Tibial artery (tissue), 4 donors: ENCODE measurements at places on chromosomes 5 and 9.

DNA sequence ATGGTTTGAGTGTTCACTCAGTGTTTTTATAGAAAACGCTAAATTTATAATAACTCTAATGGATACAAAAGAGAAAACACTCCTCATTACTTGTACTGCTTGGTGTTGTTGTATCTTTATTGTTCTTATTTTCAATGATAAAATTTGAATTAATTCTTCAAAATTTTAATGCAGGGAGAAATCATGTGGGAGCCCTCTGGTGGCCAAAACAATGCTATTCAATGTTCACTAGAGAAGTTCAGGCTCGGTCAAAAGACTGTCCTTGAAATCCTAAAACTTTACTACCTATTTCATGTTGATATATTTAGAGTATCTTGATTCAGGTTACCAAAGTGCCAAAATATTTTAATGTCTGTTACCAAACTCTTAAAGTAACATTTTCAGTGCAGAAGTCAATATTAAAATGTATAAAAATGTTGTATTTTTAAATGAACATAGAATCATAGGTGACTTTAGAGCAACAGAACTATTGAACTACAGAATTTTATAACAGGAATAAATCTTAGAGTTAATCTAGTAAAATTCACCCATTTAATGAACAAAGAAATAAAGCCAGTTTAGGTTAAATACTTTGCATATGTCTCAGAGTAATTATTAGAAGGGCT is 1259.8 kb downstream of the PTPRD start:
- DNase-seq: no peak

DNA sequence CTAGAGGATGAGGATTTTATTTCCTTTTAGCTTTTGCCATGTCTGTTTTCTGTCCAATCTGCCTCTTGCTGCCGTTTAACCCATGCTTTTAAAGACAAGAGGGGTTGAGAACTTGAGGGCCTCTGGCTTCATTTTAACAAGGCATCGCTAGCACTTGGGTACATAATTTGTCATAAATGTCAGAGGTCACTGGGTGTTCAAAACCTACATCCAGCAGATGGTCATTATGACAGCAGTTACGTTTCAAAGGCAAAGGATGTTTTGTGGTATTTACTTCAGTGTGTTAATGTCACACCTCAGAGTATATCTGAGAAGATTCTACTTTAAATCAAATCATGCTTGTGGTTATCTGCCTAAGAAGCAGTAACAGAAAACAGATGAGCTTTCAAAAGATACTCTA is 918.3 kb downstream of the NR2F1-AS1 start:
- DNase-seq: no peak

- DNase-seq: no peak
Measured at GRCh38 chr5:17951392-17952169, 317.3 kb downstream of the TAF11L14 start.

- DNase-seq: no peak
Measured at GRCh38 chr9:108953983-108954574, 19.9 kb downstream of the ABITRAM start.

GRCh38 chr5:23740029-23740428 is 232.6 kb downstream of the PRDM9 start:
- peak; percentile 31 for DNase-seq

DNA sequence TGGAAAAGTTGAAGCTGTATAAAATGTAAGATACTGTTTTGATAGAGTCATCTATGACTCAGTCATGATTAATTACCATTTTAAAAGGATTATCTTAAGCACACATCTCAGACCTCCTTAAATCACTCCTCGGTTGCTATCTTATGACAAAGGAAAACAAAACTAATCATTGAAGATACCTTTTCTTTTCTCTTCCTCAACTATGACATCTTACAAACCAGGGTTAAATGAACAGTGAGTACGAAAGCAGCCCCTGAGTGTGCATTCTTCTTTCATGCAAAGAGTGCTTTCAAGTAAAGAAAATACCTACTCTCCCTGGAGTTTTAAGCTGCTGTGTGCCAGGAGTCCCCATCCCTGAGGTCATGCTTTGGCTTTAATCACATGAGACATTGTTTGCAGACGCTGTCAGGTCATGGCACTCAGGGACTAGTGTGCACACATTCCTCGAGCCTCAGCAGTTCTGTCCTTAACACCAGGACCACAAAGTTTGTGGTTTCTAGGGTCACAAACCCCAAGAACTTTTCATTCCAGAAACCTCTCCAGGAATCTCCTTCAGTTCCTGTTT is 86.7 kb upstream of the ICE1 start:
- DNase-seq: no peak

- no peak for DNase-seq
Measured at GRCh38 chr5:137281201-137281600, 217.9 kb downstream of the SPOCK1 start.

- DNase-seq: no peak
Measured at GRCh38 chr5:112960315-112960714, 16.3 kb upstream of the DCP2 start.

DNA sequence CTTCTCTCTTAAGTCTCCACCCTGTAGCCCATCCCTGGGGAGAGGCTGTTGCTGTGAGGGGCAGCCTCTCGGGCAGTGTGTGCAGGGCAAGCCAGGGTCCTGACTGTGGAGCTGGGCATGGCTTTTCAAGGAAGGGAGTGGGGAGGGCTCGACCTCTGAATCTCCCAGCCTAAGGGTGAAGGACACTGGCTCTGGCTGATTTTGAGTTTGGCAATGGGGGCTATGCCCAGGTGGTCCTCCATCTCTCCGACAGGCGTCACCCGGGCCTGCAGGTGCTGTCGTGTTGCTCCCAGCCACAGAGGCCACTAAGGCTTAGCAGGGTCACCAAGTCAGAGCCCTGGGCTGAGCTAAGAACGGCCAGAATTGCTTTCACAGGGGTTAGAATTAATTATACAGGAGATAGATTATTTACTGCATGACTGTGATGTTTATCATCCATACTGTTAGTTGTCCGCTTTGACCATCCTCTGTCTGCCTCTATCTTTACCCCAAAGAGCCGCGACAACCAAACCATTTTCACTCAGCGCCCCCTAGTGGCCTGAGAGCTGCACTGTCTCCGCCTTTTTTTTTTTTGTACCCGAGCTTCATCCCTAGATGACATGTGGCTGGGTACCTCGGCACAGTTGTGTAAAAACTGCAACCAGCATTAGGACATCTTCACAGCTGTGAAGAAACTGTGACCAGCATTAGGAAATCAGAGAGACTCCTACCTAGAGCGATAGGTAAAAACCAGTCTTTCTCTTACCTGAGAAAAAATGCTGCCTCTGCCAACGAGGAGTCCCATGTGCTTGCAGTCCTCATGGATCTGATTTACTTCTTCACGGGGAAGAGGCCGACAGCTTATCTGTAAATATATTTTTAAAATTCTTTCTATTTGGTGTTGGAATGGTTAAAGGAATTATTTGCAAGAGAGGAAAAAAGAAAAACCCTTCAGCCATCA is 44.5 kb downstream of the AGXT2 start:
- DNase-seq: peak; percentile 24

GRCh38 chr5:136511046-136511445 is 145.7 kb upstream of the TRPC7 start:
- DNase-seq: no peak

DNA sequence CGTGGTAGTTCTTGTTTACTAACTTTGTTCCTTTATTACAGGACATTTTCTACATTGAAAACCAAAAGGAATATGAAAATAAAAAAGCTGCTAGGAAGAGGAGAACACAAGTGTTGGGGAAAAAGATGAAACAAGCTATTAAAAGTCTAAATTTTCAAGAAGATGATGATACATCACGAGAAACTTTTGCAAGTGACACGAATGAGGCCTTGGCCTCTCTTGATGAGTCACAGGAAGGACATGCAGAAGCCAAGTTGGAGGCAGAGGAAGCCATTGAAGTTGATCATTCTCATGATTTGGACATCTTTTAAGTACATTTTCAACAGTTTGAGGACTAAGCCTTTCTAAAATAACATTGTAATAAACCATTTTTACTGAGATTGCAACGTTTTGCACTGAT is 23.8 kb downstream of the PHAX start:
- DNase-seq: peak; percentile 35

DNA sequence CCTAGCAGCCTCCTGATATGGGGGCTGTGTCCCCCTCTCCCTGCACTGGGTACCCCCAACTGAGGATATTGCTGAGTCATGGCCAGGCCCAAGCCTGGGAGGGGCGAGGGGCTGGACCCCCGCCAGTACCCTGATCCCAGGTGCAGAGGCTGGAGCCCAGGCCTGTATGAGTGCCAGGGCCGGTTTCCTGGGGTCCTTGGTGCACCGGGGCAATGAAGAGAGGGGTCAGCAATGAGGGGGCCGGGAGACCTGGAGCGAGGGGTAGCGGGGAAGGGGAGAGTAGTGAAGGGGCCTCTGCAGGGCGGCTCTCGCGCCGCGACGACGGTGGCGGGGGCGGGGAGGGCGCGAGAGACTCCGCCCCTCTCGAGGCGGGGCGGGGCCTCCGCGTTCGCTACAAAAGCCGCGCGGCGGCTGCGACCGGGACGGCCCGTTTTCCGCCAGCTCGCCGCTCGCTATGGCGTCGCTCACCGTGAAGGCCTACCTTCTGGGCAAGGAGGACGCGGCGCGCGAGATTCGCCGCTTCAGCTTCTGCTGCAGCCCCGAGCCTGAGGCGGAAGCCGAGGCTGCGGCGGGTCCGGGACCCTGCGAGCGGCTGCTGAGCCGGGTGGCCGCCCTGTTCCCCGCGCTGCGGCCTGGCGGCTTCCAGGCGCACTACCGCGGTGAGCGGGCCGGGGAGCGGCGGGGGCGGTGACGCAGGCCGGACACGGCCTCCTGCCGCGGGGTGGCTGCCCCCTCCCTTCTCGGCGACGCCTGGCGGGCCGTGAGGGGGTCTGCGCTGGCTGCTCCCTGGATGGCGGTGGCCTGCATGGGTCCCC is at the start of gene SQSTM1:
Gene SQSTM1 (plus strand): TSS at position 423 of the 815 bp plus-strand sequence. CDS start 32 bp downstream, at position 455.
- peak; percentile 66 for DNase-seq

GRCh38 chr5:180596115-180596667 is 4.9 kb upstream of the SCGB3A1 start:
- DNase-seq: peak; percentile 28

DNA sequence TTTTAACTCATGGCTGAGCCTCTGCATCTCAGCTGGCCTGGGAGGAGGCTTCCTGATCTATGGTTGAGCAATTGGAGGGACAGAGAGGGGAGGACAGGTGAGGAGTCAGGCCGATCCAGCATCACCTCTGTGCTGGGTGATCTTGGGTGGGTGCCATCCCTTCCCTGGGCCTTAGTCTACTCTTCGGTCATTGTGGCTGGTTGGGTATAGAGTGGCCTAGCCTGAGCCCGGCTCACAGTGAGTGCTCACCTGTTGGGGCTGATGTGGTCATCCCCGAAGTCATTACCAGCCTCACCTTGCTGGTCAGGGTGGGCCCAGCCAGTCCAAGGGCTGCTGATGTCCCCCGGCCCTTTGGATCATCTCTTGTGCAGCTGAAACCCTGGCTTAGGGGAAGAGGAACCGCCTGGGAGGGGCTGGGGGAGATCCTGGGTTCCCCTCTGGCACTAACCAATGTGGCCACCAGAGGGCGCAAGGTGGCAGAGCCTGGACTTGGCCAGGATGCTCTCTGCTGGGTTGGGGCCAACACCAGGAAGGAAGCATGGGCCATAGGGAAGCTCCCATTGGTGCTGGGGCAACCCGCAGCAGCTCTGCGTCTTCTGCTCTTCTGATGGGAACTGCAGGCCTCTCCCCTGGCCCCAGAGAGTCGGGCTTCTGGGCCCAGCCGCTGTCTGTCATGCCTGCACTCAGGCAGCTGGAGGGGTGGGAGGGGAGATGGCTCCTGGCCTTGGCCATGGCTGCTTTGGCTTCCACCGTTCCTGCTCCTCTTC is 17.3 kb upstream of the ODF2 start:
- peak; percentile 88 for DNase-seq

GRCh38 chr5:168356592-168356991 is 65.1 kb downstream of the WWC1 start:
- DNase-seq: no peak

GRCh38 chr5:142095651-142096330 is 12.8 kb upstream of the NDFIP1 start:
- DNase-seq: peak; percentile 28

- DNase-seq: no peak
Measured at GRCh38 chr5:130141659-130142320, 237.5 kb downstream of the CHSY3 start.

- DNase-seq: no peak
Measured at GRCh38 chr5:167626341-167627123, 664.9 kb upstream of the WWC1 start.

DNA sequence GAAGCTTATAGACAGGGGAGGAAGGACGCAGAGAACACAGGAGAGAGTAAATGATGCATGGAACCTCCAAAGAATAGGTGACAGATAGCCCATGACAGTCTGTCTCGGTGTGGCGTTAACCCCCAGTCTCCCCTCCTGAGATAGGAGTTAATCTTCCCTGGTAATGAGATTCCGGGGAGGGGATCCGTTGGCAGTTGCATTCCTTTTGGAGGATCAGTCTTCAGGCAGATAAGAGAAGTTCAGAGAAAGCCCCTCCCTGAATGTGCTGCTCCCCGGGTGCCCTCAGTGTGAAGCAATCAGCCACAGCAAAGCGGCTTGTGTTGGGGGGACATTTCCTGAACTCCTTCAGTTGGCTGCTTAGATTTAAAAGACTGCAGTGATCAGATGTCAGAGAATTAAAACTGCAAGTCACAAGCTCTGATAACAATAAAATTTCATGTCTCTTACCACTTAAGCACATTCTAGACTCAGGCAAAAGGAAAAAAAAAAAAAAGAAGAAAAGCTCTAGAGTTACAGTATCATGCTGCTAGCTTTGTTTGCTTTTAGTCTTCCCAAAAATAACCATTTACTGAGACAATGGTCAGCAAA is 121.1 kb downstream of the EGFLAM start:
- no peak for DNase-seq

DNA sequence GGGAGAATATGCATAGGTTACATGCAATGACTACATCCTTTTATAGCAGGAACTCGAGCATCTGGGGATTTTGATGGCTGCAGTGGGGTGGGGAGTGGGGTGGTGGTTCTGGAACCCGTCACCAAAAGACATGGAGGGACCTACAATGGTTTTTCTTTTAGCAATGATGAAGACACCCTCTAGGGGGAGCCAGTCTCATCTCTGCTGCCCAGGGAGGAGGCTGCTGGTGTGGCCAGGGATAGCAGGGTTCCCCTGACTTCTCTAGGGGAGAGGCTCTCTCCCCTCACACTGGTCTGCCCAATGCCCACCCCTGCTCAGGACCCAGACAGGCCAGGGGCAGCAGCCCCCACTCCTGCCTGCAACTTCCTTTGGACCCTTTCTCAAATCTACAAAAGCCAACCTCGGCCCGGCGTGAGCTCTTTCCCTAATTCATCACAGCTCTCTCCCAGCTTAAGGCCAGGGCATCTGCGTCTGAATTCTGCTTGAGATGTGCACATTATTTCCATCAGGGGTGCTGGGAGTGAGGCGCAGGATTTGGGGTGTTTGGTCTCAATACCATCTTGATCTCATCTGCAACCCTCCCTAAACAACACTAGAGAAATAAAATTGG is 73.6 kb upstream of the RETREG1 start:
- no peak for DNase-seq

DNA sequence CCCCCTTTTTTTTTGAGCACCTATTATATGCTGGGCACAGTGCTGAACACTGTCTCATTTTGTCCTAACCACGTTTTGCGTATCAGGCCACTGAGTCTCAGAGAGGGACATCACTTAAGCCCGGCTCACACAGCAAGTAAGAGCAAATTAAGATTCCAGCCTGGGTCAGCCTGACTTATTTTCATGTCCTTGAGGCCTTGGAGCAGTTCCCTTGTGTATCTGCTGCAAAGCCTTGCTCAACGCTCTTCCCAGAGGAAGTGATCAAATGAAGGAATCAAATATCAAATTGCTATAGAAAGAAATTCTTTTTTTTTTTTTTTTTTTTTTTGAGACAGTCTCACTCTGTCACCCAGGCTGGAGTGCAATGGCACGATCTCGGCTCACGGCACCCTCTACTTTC is 30.7 kb downstream of the ERGIC1 start:
- DNase-seq: no peak

GRCh38 chr9:16782490-16782889 is 88.0 kb downstream of the BNC2 start:
- DNase-seq: no peak

GRCh38 chr5:43039471-43040286 is 440 bp downstream of the ANXA2R start:
- peak; percentile 77 for DNase-seq
